ENCODE measurements at places on chromosomes 5 and 9.

GRCh38 chr5:87393331-87393730, 19.4 kb downstream of the CCNH start:
- DNase-seq: no peak

DNA sequence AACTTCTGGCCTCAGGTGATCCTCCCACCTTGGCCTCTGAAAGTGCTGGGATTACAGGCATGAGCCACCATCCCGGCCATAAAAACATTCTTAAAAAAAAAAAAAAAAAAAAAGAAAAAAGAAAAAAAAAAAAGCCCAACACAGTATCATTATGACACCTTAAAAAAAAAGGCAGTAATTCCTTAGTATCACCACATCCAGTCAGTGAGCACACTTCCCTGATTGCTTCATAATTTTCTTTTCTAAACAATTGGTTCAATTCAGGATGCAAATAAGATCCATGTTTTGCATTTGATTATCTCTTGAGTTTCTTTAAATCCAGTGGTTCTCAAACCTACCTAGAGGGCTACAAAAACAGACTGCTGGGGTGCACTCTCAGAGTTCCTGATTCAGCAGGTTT, 182.5 kb downstream of the CDK5RAP2 start:
- DNase-seq: no peak

DNA sequence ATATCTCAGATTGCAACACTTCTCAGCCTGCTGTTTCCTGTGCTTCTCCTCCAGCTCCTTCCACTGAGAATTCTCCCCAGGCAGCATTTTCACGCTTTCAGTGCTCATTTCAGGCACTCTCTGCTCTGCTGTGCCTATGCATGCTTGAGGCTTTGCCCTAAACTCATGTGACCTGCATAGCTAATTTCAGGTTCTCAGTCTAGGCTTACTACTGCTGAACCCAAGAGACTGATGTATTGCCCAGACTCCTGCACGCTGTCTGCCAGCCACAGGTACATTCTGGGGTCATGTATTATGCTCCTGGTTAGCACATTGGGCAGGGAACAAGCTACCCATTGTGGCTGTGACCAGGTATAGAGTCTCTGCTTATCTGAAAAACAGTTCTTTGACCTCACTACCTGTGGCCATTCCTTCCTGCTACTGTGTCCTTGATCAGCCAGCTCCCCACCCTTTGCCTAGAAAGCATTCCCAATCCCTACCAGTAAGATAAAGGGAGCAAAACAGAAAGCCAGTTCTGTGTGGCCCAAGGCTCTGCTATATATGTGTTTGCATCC, 34.7 kb downstream of the PIP5K1B start:
- no peak for DNase-seq

DNA sequence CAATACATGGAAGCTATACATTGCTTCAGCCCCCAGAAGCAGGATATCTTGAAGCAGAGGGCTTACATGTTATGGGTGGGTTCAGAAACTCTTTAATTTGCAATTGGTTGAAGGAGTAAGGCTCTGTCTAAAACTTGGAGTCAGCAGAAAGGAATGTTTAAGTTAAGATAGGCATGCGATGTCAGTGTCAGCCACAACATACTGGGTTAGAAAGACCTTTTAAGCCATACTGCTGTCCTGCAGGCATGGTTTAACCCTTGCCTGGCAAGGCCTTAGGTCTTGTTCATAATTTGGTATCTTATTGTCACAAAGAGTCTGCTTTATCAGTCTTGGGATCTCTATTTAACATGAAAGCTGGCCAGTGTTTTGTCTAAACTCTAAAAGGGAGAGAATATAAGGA, 1619.6 kb upstream of the WWC1 start:
- no peak for DNase-seq

DNA sequence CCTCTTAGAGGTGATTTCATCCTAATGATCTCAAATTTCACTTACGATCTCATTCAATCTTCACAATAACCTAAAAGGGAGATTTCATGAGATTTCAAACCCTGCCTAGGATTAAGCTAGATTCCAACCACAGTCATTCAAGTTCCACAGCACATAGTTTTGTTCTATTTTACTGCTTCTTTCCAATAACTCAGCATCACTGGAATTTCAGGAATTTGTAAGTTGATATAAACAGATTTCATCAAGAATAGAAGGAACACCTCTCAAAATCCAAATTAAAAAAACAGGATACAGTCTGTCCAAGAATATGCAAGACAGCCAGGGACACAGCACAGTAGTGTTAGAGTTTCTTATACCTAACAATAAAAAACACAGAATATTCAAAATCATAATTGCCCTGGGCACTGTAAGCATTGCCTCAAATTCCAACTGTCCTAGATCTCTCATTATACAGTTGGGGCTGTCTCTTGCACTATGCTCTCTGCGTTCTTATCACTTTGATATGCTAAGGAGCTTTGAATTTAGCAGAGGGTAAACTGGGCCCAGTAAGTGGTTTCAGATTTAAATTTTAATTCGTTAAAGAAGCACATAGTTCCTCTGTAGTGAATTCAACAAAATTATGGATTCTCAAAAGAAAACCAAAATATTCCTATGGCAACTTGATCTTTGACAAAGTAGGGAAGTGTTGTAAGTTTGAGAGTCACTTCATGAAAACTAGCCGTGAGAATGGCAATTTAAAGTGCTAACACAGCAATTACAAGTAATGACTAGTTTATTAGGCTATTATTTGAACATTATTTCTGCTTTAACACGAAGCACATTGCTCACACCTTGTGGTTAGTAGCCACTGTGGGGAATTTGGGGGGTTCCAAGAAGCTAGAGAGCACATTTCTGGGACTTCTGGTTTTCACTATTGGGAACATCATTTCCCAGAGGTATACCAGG, 478.6 kb upstream of the C9orf72 start:
- DNase-seq: no peak

- no peak for DNase-seq
These were observed 26.0 kb downstream of the BICD2 start for GRCh38 chr9:92738661-92739081.

GRCh38 chr5:175690586-175690985, 32.7 kb downstream of the HRH2 start:
- no peak for DNase-seq

DNA sequence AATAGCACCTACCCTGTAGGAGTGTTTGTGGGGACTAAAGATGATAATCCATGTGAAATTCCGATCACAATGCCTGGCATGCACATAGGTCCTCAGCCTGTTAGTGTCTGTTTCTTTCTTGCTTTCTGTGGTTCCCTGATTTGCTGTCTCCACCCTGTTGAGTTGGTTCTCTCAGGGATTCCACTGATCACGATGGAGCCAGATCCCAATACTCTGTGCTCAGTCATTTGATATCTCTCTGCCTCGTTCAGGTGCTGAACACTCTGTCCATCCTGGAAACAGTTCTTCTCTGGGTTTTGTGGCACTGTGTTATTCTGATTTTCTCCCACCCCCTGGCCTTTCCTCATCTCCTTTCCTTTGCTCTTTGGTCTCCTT, 60.8 kb downstream of the ARHGAP26 start:
- no peak for DNase-seq

DNA sequence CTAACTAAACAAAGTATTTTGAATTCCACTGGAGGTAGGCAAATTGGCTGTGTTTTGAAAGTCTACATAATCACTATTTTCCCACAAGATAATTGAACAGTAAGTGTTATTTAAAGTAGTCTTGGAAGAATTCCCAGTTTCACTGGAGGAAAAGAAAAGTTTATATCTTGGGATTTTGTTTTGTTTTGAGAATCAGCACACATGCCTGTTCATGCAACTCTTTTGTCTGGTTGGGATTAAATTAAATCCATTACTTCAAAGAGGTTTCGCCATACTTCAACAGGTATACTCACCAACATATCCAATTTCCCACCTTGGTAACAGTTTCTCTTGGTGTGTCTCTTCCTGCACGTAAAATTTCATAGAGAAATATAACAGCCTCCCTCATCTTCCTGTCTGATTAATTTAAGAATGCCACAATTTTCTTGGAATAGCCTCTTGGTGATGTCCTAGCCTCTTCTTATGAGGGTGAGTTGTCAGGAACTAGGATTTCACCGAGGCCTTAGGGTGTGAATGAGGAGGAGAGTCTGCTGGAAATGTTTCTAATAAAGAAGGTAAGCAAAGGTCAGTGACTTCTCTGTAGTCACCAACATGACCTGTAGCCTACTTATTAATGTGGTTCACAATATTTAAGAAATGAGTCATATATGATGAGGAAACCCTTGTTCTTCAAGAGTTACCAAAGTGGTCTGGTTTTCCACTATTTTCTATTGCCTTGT, 48.1 kb downstream of the ITGA2 start:
- DNase-seq: no peak

DNA sequence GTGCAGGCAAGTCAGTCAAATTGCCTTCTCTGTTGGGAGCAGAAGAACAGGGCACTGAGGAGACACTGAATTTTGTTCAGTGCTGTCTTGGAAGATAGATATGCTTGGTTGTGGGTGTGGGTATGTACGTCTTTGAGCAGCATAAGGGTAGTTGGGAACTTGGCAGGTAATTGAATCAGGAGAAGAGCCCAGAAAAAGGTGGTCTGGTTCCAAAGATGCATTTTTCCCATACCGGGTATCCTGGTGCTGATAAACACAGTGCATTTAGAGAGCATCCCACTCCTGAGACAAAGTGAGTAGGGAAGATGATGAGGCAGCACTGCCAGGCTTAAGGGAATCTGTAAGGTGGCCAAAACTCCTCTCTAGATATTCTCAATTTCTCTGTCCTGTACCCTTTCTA, 40.6 kb downstream of the TEK start:
- DNase-seq: no peak

GRCh38 chr5:133749331-133749985, 137.1 kb upstream of the FSTL4 start:
- DNase-seq: no peak

- DNase-seq: no peak
These were observed 116.6 kb downstream of the KLHL3 start for GRCh38 chr5:137619191-137619870.

DNA sequence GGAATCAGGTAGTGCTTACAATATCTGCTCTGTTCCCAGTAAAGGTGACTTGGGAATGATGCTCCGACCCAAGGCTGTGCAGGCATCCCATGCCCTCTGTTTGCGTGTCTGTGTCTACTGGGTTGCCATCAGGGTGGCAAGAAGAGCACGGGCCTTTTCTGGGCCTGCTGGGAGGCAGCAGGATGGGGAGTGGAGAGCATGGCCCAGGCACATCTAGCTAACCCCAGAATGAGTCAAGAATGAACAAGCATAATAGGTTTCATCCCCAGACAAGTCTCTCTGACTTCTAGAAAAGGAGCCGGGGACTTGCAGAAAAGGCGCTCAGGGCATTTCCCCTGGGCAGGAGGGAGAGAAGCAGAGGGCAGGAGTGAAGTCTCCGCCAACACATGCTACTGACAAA, 260.4 kb downstream of the IRX1 start:
- DNase-seq: no peak

- DNase-seq: no peak
These were observed 115.5 kb downstream of the CARTPT start for GRCh38 chr5:71834601-71835000.

DNA sequence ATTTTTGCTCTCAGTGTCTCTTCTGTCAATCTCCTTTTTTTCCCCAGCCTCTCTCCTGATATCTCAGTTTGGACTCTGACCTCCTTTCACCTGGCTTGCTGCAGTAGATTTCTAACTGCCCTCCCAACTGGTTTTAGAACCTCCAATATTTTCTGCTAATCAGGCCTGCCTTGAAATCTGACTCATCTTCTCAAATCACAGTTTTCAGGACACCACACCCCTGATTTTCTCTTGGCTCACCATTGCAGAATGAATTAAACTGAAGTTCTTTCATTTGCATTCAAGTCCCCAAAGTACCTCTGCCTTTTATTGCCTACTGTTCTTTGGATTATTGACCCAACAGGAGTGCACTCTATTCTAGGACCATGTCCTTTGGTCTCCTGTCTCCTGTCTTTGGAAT, 310.4 kb upstream of the TRPC7 start:
- no peak for DNase-seq

GRCh38 chr9:95266649-95267048, 50.9 kb downstream of the FANCC start:
- no peak for DNase-seq

All from stimulated activated CD4-positive, alpha-beta T cell treated with anti-CD3 and anti-CD28 coated beads, Interleukin-2, amount 100 ng/mL, for 24 hours (primary cell).